ENCODE measurements at places on chromosomes 5 and 9. TPM values are rescaled to one million over a fixed set of nuclear protein-coding genes. Genes with fewer than 3 reads are reported as not detected.

PCDH1 gene
- not detected for total RNA-seq

SLC1A1 gene
- total RNA-seq: 3.2 TPM

HAND1 gene
- total RNA-seq: 0.18 TPM

ANXA1 gene
- total RNA-seq: 1,085 TPM

GCNT1 gene
- total RNA-seq: 64.5 TPM

ROR2 gene
- 24.1 TPM for total RNA-seq

PIP5K1B gene
- total RNA-seq: not detected

PRKAA1 gene
- 85.2 TPM for total RNA-seq

IFNA1 gene
- not detected for total RNA-seq

CCDC69 gene
- total RNA-seq: 6.3 TPM

C9orf43 gene
- total RNA-seq: not detected

SAPCD2 gene
- total RNA-seq: 17.3 TPM

NUTM2F gene
- total RNA-seq: not detected

PLAC8L1 gene
- total RNA-seq: not detected

KLF4 gene
- 1.2 TPM for total RNA-seq

ASPN gene
- 2.1 TPM for total RNA-seq

SCGB3A2 gene
- not detected for total RNA-seq

PCDHGB1 gene
- 0.35 TPM for total RNA-seq

CHSY3 gene
- total RNA-seq: 5.0 TPM

KIF4B gene
- total RNA-seq: under 0.01 TPM

CDH9 gene
- not detected for total RNA-seq

EDIL3 gene
- total RNA-seq: 6.0 TPM

C5 gene
- total RNA-seq: 2.6 TPM

GFI1B gene
- not detected for total RNA-seq
